Occipital lobe (tissue), 3 donors: ENCODE measurements at places on chromosomes 4 and X. TPM values are rescaled to one million over a fixed set of nuclear protein-coding genes. Genes with fewer than 3 reads are reported as not detected.

GRCh38 chr4:146407669-146408084, 114.1 kb downstream of the SLC10A7 start:
- DNase-seq, result no peak

- DNase-seq, result no peak
These were observed 14.0 kb upstream of the TMEM156 start for GRCh38 chr4:39046249-39046648.

DNA sequence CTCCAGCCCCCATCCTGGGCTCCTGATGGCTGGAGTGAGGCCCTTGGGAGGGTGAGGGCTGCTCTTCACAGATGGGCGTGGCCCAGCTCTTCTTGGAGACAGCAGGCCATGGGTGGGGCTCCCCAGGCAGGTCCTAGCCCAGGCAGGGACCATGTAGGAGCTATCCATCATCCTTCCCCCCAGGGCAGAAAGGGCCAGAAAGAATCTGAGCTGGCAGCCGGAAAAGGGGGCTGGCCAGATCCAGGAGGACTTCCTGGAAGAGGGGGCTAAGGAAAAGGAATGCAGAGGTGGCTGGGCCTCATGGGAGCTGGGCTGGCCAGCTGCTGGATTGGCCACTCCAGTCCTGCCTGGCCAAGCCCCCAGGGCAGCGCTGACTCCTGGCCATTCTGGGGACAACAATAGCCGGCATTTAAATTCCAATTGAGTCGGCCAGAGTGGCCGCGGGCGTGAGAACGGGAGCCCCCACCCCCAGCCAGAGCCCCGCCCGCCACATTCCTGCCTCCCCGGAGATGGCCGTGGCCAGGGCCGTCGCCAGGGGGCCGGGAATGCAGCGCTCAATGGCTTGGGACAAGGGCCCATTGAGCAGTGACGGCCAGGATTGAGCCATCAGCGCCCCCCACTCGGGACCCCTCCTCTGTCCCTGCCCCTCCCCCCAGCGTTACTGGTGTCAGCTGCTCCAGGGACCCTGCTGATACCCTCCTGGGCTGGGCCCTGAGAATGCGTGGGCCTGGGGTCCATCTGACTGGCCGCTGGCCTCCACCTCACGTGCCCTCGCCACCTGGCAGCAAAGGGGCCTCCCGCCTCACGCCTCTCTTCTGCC, 15.1 kb upstream of the FGFR3 start:
- no peak for DNase-seq

GRCh38 chr4:122739174-122739573, 6.7 kb downstream of the BBS12 start:
- no peak for DNase-seq

GRCh38 chr4:156945532-156945931, 26.1 kb downstream of the PDGFC start:
- no peak for DNase-seq

DNA sequence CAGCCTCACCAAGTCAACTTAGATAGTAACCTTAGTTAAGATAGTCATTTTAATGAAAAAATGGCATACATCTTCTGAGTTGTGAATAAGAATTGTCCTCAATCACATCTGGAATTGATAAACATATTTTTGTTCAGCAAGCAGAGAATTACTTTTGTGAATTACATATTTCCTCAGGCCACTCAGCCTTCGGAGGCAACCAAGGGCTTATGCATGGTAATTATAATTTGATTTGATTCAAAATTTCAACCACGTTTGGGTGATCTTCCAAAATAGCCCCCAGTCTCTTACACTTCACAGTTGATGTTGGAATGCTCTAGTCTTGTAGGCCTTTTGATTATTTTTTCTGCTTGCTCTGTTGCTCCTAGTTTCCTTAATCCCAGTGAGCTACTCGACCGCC, 63.4 kb downstream of the GALNTL6 start:
- DNase-seq, result no peak

DNA sequence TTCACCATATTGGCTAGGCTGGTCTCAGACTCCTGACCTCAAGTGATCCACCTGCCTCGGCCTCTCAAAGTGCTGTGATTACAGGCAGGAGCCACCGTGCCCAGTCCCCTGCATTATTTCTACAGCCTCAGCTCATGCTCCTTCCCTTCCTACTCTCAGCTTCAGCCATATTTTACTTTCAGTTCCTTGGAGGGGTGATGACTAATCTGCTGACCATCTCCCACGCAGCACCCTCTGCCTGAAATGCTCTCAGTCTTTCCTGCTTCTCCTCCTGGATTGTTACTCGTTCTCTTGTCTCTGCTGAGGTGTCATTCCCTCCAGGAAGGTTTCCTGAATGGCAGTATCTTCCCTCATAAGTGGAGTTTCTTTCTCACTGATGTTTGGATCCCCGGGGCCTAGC, 63.3 kb downstream of the MOSPD2 start:
- no peak for DNase-seq

DNA sequence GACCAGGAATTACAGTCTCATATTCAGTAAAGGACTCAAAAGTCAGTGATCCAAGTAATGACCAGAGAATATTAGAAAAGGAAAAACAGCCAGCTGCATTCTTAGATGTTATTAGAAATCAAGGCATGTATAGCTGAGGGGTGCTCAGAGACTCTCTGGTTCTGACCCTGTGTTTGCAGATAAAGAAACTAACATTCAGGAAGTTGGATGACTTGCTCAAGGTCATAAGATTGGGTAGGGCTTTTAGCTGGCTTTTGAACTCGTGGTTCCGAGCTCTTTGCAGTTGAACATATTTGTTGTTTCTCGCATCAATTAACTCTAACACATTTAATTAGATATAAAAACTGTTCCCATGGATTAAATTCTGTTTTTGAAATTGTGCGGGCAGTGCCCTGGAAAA, 62.5 kb upstream of the ENPP6 start:
- no peak for DNase-seq

GRCh38 chrX:110172215-110172614, 145.7 kb downstream of the AMMECR1 start:
- DNase-seq, result no peak

- no peak for DNase-seq
These were observed 6.0 kb upstream of the SH3TC1 start for GRCh38 chr4:8192748-8193738.

DNA sequence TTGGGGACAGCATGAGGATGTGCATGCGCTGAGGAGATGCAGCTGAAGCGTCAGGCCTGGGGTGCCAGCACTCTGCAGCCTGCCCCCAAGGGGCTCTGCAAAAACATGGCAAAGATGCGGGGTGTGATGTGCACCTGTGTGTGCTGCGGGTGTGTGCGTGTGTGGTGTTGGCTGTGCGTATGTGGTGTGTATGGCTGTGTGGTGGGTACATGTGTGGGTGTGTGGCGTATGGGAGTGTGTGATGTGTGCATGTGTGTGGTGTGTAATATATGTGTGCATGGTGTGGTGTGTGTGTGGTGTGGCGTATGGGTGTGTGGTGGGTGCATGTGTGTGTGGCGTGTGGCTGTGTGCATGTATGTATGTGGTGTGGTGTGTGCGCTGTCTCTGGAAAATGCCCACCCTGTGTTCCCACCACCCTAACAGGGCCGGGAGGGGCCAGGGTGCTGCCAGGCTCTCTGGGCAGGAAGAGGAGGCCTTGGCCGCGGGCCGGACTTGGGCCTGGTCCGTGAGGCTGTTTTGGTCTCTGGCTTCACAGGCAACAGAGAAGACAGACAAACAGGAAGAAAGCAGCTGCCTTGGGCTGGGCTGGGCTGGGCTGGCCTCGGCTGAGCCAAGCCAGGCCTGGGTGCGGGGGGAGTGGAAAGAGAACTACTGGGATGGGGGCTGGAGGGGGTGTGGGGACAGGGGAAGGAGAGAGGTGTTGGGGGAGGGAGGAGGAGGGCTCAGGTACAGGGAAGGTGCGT, 1.1 kb upstream of the AVPR2 start:
- no peak for DNase-seq

DNA sequence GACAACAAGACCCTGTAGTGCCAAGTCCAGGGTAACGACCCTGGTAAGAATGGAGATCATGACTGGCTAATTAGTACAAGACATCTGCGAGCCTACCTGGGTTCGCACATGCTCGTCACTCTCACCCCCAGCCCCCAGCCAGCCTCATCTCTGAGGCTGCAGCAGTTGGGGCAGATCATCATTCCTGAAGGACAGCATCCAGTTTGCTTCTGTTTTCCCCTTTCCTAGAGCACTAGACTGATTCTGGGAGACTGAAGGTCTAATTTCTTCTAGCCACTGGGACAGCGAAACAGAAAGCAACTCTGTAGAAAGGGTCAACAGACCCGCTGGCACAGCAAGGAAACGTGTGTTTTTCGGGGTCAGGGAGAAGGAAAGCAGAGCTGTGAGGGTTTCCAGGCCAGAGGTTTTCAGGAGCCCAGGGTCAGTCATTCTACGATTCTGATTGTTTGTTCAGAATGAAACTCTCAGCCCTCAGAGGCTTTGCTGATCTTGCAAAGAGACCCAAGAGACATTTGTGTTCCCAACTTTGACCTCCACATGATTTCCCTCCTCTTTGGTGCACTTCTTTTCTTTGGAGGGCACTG, 343.1 kb upstream of the NOCT start:
- DNase-seq, result no peak

DNA sequence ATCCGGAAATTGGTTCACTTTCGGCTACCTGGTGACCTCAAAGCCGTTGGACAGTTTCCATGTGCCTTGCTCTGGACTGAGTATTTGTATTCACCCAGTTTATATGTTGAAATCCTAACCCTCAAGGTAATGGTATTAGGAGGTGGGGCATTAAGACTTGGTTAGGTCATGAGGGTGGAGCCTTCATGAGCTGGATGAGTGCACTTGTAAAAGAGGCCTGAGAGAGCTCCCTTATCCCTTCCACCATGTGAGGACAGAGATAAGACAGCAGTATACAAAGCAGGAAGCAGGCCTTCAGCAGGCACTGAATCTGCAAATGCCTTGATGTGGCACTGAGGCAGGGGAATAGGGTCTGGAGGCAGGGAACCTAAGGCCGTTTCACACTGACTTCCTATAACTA, 5.3 kb upstream of the OPHN1 start:
- DNase-seq, result no peak

- no peak for DNase-seq
These were observed 104.8 kb downstream of the DLG3 start for GRCh38 chrX:70549429-70549828.

GRCh38 chr4:169151671-169152070, 119.1 kb downstream of the SH3RF1 start:
- DNase-seq, result no peak

C4orf36 gene
- total RNA-seq, result 1.6 TPM

APOO gene
- total RNA-seq, result 30.7 TPM

VCX3B gene
- total RNA-seq, result not detected

NUDT11 gene
- 95.8 TPM for total RNA-seq

ARR3 gene
- not detected for total RNA-seq

PWWP3B gene
- total RNA-seq, result 1.4 TPM

NALF2 gene
- 1.9 TPM for total RNA-seq
